ENCODE measurements at places on chromosomes 7 and 10.

DNA sequence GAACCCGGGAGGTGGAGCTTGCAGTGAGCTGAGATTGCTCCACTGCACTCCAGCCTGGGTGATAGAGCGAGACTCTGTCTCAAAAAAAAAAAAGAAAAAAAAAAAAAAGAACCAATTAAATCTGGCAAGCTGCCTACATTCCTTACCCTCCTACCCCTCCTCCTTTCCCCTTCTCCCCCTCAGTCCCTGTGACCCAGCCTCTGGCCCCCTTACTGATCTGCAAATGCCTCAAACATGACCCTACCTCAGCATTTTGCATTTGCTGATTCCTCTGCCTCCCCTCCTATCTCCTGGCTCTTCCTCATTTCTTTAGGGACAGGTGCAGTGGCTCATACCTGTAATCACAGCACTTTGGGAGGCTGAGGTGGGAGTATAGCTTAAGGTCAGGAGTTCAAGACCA lies 19.3 kb downstream of the CDHR3 start:
- no peak for DNase-seq

- no peak for DNase-seq
Measured at GRCh38 chr10:30583778-30584415, 45.7 kb downstream of the LYZL2 start.

GRCh38 chr7:128456255-128456725 lies 612 bp downstream of the HILPDA start:
- no peak for DNase-seq

DNA sequence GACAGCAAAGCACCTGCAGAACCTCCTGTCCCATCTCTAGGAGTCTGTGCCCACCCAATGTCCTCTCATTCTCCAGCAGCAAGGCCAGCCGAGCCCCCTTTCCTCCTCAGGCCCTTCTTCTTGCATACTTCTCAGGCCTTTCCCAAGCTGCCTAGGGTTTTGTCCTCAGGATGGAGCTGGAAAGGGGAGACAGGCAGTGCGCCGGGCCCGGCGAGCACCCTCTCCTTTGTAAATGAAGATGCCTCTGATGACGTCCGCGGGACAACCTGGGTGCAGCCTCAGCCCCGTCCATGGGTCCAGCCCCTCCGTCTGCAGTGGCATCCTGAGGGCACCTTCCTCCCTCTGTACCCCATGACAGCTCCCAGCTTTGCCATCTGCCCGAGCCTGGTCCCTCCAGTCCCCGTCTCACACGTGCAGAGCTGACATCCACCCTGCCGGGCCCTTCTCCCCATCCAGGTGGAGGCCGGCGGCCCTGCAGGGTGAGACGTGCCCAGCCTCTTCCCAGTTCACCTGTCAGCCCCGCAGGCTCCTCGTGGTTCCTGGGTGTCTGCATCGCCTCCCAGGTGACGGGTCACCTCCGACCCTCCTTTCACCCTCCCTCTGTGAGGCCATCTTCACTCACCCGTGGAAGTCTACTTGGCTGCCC lies 36.4 kb downstream of the JAKMIP3 start:
- no peak for DNase-seq

GRCh38 chr7:47914717-47915615 lies 33.3 kb downstream of the PKD1L1 start:
- DNase-seq = no peak

- DNase-seq = peak; percentile 79
Measured at GRCh38 chr7:64313740-64314491, at the start of gene ZNF736. TSS of gene ZNF736 (plus strand) at chr7:64313961. CDS start at chr7:64314151, 190 bp downstream.

DNA sequence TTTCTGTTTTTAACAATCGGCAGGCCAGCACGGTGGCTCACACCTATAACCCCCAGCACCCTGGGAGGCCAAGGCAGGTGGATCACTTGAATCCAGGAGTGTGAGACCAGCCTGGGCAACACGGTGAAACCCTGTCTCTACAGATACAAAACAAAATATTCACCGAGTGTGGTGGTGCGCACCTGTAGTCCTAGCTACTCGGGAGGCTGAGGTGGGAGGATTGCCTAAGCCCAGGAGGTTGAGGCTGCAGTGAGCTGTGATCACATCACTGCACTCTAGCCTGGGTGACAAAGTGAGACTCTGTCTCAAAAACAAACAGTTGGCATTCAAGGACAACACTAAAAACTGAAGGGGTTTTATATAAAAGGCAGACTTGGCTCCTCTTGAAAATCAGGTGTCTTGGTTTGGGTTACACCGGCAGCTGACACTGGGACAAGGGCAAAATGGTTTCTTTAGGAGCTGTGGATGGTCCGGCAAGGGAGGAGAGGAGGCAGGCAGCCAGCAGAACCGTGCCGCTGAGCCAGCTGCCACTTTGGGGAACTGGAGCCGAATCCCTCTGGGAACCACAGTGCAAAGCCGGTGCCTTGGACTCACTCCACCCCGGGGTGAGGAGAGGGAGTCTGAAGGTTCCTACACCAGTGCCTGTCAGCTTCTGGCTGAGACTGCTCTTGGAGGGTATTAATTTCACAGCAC lies 52.6 kb downstream of the CHST3 start:
- no peak for DNase-seq

Data from NCI-H524 treated with DMSO at 0.1 percent for 48 hours (cell line).